Fibroblast of pulmonary artery (primary cell): ENCODE measurements at places on chromosomes 5 and 9.

GRCh38 chr9:89448381-89448780 lies 49.5 kb downstream of the SEMA4D start:
- DNase-seq, result no peak

DNA sequence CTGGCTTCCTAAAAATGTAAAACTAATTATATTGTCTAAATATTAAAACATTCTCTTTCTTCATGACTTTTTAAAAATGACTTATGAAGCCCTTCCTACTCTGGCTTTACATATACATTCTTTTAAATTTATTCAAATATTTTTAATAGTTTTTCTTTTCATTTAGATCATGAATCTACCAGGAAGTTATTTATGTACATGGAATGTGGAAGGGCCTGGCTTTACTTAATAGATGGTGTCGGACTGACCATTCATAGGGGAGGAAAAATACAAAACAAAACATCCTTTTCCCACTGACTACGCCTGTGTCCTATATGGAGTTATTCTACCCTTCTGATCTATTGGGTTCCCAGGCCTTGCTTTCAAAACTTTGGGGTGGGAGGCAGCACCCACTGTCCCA lies 129.8 kb downstream of the MACROH2A1 start:
- peak; percentile 20 for DNase-seq

DNA sequence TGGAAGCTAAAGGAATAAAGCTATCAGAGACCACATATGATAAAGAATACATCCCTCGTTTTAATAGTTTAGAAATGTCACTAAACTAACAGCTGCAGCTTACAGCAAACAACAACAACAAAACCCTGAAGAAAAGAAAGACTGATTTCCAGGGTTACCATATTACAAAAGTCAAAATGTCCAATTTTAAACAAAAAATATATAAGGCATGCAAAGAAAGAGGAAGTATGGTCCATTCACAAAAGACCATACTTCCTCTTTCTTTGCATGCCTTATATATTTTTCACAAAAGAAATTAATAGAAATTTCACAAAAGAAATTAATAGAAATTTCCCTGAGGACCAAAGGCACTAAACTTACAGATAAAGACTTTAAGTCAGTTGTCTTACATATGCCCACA lies 354.2 kb downstream of the ARL15 start:
- DNase-seq, result no peak

GRCh38 chr5:145493435-145493834 lies 341.7 kb downstream of the PRELID2 start:
- DNase-seq, result no peak

- DNase-seq, result no peak
Measured at GRCh38 chr9:9284201-9284600, 1328.6 kb downstream of the PTPRD start.

DNA sequence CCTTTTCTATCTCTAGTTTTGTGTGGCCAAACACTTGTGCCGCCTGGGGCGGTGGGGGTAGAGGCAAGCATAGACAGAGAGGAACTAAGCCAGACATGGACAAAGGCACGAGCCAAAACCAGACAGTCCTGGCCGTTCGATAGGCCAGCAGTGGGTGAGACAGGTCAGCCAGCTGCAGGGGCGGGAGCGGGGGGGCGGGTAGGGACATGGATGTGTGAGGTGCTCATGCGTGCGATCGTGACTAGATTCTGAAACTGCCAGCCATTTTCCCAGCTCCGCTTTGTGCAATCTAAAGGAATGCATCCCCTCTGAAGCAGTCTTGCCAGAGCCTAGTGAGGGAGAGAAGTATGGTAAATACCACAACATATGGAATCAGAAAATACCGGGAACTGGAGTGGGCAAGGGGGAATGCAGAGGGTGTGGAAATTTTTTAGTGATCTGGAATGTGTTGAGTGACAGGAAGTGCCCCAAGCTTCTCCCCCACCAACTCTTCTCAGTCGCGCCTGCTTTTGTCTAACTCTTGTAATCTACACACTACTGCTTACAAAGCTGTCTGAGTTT lies 111.9 kb downstream of the NR6A1 start:
- DNase-seq, result peak; percentile 95
